Non-pigmented ciliary epithelial cell (primary cell): ENCODE measurements at places on chromosomes 5 and 9.

DNA sequence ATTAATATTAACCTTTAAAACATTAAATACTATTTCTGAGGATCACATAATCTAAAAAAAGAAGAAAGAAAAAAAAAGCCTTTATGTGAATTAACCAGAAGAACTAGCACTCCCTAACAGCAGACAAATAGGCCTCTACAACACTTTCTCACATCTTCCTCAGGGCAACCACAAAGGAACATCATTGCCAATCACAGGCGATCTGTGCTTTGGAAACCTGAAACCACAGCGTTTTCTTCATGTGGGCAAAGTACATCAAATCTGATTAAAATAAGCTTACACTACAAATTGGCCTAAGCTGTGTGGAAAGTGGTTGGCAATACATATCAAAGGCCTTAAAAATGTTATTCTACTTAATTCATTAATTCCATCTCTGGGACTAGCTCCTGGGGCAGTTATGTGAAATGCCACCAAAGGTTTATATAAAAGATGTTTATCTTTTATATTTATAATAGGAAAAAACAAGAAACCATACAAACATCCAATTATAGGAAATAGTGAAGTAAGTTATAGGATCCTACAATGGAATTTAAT is 184.8 kb upstream of the TBCA start:
- no peak for DNase-seq

DNA sequence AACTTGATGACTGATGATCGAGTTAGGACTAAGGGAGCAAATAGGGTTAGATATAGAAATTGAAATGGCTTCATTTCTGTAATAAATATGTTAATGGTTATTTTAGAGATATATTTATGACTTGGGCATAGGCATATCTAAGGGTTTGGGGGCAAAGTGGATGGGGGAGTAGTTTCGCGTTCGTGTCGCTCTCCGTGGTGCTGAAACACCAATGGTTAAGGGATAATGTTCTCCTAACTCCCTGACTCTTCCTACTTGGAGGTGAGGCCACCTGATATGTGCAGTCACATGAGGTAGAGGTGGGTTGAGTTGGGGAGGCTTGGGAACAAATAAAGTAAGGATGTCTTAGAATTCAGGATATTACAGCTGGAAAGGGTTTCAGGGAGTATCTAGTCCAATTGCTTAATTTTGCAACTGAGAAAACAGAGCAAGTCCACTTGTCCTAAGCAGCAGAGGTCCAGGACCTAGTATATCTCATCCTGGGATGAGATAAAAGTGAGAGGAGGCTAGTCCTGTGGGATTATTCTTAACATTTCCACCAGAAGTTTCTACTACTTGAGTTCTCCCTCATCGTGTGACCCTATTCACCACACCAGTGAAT is 44.0 kb upstream of the MAP1B start:
- no peak for DNase-seq

GRCh38 chr9:81122749-81123148 is 566.6 kb downstream of the TLE1 start:
- DNase-seq: no peak

DNA sequence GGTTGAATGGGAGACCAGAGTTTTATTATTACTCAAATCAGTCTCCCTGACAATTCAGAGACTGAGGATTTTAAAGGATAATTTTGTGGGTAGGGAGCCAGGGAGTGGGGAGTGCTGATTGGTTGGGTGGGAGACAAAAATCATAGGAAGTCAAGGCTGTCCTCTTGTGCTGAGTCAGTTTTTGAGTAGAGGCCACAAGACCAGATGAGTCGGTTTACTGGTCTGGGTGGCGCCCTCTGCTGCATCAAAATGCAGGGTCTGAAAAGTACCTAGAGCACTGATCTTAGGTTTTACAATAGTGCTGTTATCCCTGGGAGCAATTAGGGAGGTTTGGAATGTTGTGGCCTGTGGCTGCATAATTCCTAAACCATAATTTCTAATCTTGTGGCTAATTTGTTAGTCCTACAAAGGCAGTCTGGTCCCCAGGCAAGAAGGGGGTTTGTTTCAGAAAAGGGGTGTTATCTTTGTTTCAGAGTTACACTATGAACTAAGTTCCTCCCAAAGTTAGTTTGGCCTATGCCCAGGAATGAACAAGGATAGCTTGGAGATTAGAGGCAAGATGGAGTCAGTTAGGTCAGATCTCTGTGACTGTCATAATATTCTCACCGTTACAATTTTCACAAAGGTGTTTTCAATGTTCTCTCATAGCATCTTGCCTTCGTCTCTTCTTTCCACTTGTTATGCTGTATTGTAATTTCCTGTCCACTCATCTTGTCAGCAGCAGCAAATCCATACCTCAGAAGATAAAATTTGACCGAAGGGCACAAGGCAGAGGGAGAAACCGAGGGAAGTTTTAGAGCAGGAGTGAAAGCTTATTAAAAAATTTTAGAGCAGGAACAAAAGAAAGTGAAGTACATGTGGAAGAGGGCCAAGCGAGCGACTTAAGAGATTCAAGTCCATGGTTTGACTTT is 59.2 kb upstream of the CLINT1 start:
- DNase-seq: peak; percentile 41

GRCh38 chr9:106930477-106930876 is 67.5 kb downstream of the ZNF462 start:
- no peak for DNase-seq

- DNase-seq: no peak
Measured at GRCh38 chr9:135498381-135499126, 1.9 kb upstream of the MRPS2 start.

DNA sequence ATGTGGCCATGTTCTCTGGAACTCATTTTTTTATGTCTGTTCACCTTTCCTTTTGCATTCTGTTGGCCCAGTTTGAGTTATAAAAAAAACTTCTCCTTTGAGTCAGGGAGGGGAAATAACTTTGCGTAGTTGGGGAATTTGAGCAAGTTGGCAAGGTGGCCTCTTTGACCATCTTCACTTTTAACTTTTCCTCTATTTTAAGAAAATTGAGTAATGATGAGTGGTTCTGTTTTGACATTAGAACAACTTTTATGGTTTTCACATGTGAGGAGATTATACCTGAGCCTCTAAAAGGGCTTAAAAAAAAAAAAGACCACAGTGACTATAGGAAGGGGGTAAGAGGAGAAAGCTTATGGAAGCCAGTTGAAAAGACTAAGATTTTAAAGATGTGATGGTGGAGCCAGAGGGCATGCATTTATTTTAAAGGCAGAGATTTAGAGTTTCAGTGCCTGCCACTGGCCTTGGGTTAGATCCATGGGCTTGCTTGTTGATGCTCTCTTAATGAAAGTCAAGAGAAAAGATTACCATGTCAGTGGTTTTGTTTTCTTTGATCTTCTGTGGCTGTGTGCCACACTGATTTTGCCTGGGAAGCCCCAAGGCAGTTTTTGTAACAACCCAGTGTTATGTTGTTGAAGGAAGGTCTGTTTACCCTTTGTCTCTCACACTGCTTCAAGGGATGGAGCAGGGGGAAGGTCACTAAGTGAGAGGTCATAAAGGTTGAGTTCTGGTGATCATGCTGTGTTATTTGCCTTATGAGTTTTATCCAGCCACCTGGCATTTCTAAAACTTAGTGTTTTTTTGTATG is 219.7 kb upstream of the CD180 start:
- DNase-seq: no peak

- DNase-seq: peak; percentile 41
Measured at GRCh38 chr9:73824671-73825070, 672.5 kb upstream of the RORB start.

DNA sequence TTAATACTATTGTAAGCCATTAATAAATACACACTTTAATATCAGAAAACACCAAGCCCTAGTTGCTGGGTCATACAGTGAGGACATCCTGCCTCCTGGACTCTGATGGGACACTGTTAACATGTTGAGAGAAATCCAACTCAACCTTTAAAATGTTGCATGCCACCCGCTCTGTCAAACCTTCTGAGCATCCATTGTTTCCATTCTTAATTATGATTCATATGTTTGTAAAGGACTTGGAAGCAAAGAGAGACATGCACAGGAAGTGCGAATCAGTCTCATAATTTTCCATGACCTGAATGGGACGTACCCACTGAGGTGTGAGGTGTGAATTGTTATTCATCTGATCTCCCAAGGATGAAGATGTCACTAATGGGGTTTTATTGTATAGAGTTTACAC is 186.4 kb downstream of the CAAP1 start:
- DNase-seq: no peak

GRCh38 chr5:34487159-34487879 is 168.8 kb upstream of the RAI14 start:
- DNase-seq: peak; percentile 83

DNA sequence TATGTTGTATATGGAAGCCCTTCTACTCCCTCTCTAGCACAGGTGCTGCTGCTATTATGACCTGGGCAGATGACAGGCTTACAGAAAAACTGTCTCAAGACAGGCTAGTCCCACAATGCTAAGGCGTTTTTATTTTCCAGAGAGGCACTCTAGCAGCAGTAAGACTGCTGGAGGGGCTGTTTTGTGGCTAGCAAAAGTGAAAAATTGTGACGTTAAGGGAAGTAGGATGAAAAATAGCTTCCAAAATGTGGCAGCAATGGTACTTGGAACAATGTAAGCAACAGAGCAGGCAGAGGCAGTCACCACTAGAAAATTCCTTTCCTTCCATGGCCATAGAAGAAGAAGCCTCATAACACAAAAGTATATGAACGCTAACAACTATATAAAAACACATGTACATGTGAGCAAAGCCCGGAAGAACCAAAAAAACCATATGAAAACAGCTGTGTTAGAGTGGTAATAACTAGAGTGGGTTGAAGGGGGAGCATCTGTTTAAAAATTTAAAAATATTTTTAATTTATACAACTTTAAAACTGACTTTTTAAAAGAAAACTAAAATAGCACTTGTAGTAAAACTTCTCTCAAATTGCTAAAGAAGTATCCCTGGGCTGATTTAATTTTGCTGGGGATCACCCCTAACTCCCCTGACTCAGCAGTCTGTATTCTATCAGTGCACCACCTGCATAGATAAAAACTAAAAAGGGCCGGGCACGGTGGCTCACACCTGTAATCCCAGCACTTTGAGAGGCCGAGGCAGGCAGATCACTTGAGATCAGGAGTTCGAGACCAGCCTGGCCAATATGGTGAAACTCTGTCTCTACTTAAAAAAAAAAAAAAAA is 30.6 kb downstream of the CLINT1 start:
- DNase-seq: no peak

DNA sequence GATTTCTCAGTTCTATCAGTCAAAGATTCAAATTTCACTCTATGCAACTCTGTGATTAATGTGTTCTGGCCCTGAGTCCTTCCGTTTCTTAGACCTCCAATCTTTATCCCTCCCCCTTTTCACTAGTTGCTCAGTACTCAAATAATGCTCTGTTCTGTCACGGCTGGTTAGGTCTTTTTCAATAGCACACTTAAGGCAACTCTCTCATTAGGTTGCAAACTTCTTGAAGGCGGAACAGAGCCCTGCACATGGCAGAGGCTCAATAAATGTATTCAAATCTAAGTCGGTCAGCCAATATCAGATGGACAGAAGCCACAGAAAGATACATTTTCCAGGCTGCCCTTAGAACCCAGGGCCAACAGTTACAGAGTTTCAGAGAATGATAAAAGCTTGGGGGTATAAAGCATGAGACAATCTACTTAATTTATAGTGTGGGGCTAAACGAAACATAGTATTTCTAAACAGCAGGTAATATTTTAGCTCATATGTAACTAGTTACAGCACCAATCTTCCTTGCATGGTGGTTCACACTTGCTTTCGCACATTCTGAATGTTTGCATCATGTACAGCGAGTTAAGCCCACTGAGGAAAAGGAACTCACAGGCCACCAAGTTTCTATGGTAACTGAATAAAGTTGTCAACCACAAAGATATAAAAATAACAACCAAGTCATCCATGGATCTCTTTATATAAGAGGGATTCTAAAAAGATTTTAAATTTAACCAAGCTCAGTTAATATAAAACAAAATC is 67.1 kb upstream of the GOLPH3 start:
- no peak for DNase-seq

- peak; percentile 94 for DNase-seq
Measured at GRCh38 chr9:91495450-91495849, 71.8 kb upstream of the NFIL3 start.

GRCh38 chr9:133758228-133758627 is 20.1 kb upstream of the SARDH start:
- no peak for DNase-seq

DNA sequence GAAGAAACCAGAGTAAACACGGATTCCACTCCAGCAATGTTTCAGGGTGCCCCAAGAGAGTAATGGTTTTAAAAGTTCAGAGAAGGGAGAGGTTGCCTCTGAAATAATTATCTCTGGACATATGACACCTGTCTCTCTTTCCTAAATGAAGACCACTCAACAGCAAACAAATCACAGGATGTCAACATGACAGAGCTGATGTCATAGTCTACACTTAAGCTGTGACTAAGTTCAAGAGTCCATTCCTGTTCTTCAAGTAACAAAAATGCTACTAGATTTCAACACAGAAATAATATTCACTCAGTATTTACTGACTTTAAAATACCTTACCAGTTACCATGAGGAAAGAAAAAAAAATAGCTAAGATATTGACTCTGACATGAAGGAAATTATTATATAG is 44.7 kb upstream of the SLC30A5 start:
- no peak for DNase-seq

- no peak for DNase-seq
Measured at GRCh38 chr9:131289301-131290035, at the start of gene PLPP7. PLPP7 (plus strand) TSS chr9:131289723; CDS start chr9:131289998, 275 bp downstream.

- DNase-seq: peak; percentile 62
Measured at GRCh38 chr9:132283863-132284262, 70.9 kb downstream of the SETX start.

GRCh38 chr5:100799166-100799565 is 103.9 kb downstream of the ST8SIA4 start:
- DNase-seq: no peak

- no peak for DNase-seq
Measured at GRCh38 chr5:174282391-174282790, 236.9 kb downstream of the NSG2 start.

DNA sequence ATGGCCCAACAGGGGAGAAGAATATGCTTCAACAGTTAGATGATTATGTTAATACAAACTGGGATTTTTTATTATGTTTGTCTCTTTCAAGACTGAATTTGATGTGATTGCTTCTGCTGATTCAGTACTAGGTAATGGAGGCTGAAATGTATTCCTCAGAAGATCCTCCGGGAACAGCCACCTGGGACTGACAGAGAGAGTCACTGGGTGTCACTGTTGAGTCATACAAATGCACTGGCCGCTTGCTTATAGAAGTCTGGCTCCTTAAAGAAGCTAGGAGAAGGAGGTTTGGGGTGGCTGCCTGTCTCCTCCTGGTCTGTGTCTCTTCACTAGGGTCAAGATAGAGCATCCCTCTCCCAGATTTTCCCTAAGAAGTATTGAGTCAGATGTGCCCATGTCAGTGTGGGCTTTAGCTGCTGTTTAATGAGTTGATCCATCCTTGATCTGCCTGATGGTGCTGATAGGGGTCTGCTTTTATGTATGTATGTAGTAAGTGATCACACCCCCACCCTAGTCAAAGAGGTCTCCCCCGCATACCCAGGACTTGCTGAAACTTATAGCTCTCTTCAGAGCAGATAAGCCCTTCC is 773.4 kb downstream of the BRINP1 start:
- no peak for DNase-seq

GRCh38 chr9:113622600-113623400 is 159.3 kb downstream of the RGS3 start:
- peak; percentile 78 for DNase-seq
